ENCODE measurements at places on chromosomes 7 and 10.

DNA sequence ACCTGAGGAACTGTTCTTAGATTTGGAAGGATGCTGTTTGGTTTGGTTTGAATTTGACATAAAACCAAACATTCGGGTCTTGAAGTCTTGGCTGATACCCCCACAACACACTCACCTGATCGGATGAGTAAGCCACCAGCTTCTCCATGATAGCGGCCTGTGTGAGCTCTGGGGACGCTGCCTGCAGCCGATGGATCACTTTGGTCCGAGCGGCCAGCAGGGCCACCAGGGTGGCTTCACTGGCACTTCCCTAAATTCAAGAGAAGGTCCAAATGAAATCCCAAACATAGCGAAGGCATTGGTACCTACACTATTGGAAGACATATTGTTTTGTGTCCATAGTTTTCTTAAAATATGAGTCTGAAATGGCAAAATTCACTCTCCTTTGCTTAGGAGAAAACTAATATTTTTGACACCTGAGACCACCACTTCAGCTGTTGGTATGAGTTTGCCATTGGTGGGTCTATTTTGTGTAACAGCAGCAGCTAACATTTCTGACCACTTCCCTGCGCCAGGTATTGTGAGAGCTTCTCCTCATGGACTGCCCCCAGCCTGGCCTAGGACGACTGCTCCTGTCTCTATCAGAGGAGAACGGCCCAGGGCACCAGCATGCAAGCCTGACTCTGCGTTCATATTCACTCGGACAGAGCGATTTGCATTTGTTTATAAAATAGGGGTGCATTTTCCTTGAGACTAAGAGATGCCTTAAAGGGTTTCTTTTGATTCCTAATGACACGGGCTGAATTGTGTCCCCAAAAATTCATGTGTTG, 35.9 kb downstream of the DDC start:
- DNase-seq, result no peak

DNA sequence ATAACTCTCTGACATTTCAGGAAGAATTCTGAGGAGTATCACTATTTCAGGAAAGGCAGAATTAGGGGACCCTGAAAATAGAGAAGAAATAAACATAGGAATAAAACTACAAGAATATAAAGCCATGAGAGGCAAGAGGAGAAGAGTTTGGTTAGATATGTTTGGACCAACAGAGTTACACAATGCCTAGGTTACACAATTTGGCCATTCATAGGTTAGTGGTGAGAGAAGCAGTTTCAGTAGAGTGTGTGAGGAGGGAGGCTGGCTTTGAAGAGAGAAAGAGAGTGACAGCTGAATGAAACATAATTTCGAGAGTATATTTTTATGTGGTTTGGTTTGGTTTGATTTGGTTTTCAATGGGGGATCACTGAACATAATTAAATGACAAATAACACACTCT, 783.2 kb upstream of the LRRN3 start:
- DNase-seq, result no peak

DNA sequence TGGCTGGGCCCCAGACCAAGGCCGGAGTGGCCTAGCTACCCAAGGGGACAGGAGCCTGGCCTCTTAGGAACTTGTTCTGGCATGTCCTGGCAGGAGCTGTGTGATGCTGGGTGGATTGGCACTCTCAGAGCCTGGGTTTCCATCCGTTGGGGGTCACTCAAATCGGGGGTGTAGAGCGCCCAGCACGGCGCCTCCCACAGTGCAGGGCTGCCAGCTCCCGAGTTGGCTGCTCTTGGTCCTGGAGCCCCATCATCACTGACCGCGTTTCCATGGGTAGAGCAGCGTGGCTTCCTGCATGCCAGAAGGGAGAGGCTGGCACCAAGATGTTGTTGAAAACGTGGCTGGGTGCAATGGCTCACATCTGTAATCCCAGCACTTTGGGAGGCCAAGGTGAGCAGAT, 70.3 kb downstream of the UNCX start:
- no peak for DNase-seq

- no peak for DNase-seq
These were observed 166.2 kb downstream of the FAM107B start for GRCh38 chr10:14608381-14609001.

DNA sequence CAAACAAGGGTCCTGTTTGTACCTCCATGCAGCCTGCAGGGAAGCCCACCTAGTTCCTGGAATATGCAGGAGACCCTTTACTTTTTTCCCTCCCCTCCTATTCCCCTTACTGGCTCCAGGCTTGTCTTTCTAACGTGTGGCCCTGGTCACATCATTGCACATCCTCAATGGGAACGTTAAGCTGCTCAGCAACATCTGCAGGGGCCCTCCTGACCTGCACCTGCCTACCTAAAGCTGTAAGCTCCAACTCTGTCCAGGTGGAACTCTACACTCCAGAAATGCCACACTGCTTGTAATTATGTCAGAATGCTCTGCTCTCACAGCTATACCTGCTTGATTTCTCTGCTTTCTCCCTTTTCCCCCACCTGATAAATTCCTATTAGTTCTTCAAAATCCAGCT, 72.1 kb downstream of the ARMC3 start:
- DNase-seq, result no peak

- DNase-seq, result no peak
These were observed 293.7 kb downstream of the POU6F2 start for GRCh38 chr7:39271402-39271801.

DNA sequence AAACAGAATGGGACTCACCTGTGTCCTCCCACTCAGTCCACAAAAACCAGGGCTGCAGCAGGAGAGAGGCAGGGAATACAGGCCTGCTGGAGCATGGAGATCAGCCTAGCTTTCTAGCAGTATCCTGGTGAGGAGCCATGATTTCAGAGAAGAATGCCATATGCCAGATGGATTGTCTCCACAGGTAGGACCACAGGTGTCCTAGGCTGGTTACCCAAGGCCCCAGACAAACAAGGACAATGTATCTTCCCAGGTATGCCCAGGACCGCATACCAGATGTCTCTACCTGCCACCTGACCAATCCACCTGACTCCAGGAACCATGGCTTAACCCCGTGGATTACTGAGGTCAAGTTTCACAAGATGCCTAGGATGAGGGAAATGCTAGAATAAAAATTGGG, 295.4 kb upstream of the NPSR1 start:
- no peak for DNase-seq

DNA sequence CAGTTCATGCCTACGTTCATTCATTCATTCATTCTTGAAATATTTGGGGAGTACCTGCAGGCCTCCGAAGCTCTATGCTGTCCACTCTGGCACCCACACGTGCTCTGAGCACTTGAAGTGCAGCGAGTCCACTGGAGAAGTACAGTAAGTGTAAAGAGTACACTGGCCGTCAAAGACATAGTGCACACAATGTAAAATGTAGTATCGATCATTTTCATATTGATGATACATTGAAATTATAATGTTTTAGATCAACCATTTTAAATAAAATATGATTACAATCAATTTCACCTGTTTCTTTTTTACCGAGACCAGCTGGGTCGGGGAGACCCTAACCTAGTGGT, 37.0 kb upstream of the PURB start:
- no peak for DNase-seq

- DNase-seq, result no peak
These were observed 439 bp downstream of the IQUB start for GRCh38 chr7:123533929-123534382.

- no peak for DNase-seq
These were observed 15.0 kb upstream of the MCM10 start for GRCh38 chr10:13146379-13146778.

DNA sequence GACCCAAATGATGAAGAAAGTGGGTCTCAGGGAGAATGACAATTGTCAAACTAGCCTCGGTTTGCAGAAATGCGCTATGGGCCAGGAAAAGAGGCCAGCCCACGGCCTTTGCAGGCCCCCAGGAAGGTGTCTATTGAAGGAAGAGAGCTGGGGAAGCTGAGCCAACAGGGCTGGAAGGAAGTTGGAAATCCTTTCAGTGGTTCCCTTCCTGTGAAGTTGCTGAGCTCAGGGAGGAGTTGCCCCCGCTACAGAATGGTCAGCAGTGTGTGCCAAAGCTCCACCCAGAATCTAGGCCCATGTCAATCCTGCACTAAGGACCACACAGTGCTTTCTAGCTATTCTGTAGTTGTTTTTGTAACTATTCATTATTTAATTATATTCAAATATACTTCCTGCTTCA, 91.6 kb upstream of the ANLN start:
- no peak for DNase-seq

DNA sequence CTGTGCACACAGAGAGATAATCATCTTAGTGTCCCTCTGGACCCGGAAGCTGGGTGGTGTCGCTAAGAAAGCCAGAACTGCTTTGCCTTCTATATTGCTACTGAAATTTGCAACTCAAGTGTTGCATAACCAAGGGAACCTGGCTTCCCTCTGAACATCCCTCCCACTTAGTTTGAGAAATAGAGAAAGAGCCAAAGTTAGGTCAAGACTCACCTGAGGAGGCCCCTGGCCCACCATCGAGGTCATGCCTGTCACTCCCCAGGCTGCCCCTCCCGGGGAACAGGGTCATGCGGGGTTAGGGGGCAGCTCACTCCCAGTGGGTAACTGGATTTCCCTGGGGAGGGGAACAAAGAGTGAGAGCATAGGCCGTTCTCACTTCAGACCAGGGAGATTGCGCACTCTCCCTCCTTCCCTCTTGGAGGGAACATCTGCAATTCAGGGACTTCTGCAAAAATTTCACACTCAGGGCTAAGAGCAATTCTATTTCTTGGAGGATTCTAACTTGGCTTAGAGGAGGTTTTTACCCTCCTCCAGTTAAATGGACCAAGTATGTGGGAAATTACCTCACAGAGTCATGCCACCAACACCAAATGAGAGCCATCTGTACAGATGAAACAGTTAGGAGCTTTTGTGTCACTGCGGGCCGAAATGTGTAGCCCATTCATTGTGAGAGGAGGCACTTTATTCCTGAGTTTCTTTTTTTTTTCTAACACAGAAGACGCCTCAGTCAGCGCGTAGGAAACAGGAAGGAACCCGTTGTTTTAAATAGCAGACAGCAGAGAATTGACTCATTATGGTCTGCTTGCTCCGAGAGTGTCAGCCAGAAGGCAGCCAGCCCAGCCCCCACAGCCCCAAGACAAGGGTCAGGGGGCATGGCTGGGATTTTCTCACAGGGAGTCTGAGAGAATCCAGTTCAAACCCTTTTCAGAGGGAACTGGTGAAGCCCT, 221.3 kb downstream of the ARHGAP12 start:
- no peak for DNase-seq

DNA sequence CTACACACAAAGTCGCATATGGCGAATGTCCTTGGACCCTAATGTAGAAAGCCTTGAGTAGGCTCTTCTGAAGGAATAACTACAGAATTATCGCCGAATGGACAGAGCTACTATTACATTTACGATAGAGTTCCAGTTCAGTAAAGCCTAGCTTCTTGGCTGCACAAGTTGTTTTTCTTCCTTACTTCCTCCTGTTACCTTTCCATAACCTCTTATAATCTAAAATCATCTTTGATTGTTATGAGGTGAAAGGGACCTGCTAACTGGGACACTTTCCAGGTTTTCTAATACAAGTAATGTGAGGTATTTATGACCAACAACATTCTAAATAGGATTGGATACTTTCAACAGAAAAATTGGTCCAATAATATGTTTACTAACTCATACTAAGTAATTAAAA, 31.2 kb downstream of the MACC1 start:
- no peak for DNase-seq

GRCh38 chr10:74384615-74385183, 233.7 kb downstream of the ADK start:
- DNase-seq, result no peak

- no peak for DNase-seq
These were observed 346.0 kb downstream of the PHF14 start for GRCh38 chr7:11319491-11320274.

GRCh38 chr10:130871406-130871805, 440.1 kb downstream of the TCERG1L start:
- DNase-seq, result no peak
